ENCODE measurements at places on chromosomes 16 and 17.

GRCh38 chr17:21157586-21158370, 31.0 kb downstream of the DHRS7B start:
- no peak for DNase-seq

- peak; percentile 71 for DNase-seq
Observed at GRCh38 chr16:67514382-67514828, 14.2 kb upstream of the RIPOR1 start.

- no peak for DNase-seq
Observed at GRCh38 chr17:78879635-78880186, 23.3 kb downstream of the CEP295NL start.

DNA sequence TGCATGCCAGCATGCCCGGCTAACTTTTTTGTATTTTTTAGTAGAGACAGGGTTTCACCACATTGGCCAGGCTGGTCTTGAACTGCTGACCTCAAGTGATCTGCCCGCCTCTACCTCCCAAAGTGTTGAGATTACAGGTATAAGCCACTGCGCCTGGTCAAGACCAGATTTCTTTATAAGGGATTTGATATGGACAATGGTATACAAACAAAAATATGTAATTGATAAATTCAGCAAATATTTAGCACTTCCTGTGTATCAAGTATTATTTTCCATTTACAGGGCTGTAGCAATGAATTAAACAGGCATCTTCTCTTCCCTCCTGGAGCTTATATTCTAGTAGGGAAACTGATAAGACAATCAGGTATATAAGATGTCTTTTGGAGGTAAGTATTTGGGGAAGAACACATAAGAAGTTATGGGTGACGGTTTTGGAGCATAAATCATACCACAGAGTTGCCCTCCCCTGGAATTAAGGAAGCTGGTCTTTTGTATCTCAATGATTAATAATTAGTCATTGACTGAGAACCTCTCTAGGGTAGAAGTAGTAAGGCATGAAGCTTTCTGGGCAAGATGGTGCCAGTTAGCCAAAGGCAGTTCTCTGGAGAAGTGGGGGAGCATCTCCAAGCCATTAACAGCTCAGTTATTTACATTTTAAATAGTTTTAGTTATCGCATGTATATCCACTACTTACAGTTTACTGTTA, 35.8 kb downstream of the TANC2 start:
- DNase-seq, result peak; percentile 38

DNA sequence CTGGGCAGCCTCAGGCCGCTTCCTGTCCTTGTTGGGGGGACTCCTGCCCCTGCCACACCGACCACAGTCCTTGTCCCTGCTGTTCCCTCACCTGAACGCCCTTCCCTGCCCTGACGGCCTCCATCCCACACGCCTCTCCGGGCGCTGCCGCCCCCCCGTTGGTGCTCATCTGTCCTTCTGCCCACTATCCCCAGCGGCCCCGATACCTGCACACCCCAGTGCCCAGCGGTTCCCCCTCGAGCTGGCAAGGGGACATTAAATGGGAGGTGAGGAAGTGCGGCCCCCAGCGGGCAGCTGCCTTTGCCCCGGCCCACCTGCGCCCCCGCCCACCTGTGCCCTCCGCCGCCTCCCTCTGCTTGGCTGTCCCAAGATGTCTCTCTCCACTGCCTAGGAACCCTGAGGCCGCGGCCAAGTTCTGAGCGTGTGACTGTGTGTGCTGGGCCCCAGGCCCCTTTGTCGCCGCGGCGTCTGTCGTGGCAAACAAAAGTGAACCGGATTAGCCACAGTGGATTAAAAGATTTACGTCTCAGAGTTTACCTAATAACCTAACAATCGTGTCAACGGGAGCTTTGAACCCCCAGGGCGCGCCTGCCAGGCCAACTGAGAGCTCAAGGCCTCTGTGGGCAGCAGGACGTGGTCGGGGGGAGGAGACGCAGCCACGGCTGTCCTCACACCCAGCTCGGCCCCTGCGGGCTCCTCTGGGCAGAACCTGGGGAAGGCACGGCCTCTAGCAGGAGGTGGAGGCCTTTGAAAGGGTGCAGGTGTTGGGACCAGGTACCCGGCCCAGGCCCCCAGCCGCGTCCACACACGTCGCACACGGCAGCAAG, 7.6 kb upstream of the AXIN1 start:
- DNase-seq, result no peak

- no peak for DNase-seq
Observed at GRCh38 chr16:67259705-67260104, 10.9 kb downstream of the SLC9A5 start.

GRCh38 chr16:53515259-53515658, 12.2 kb upstream of the AKTIP start:
- peak; percentile 38 for DNase-seq

GRCh38 chr17:54021418-54021817, 198.7 kb downstream of the KIF2B start:
- no peak for DNase-seq

- DNase-seq, result no peak
Observed at GRCh38 chr17:81832608-81833159, 407 bp downstream of the MCRIP1 start.

DNA sequence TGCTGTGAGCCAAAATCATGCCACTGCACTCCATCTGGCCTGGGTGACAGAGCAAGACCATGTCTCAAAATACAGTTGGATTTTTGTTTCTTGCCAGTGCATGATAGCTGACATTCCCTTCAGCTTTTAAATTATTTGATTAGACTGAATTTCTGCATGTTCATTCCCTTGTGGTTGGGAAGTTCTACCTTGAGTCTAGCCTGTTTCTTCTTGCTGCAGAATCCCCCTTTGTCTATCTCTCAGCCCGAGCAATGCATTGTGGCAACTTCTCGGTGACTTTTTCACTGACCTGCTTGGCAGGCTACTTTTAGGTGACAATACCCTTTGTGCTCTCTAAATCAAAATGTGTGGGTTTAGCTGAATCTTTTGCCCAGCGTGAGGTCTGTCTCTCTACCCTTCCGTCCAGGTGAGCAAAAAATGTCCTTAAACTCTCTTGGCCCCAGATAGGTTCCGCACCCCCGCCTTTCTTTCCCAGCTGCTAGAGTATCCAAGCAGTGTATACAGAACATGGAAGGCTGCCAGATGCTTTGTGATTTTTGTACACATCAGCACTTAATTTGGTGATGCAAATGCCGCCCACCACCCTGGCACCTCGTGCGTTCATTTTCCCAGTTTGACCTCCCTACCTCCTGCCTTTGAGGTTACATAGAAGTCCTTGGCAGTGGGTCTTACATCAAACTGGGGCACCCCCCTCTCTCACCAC, 130.2 kb downstream of the ABCC6 start:
- no peak for DNase-seq

GRCh38 chr16:70298988-70299938, at the start of gene DDX19B:
Gene DDX19B, plus strand, starts transcription at chr16:70299186. Its CDS starts 112 bp downstream, at chr16:70299298.
- DNase-seq, result peak; percentile 37

- peak; percentile 26 for DNase-seq
Observed at GRCh38 chr17:55284001-55284884, 19.5 kb downstream of the HLF start.

GRCh38 chr17:2878751-2879254, 82.6 kb downstream of the RAP1GAP2 start:
- no peak for DNase-seq

- DNase-seq, result no peak
Observed at GRCh38 chr16:79293836-79294460, 306.6 kb downstream of the MAF start.

GRCh38 chr17:27345141-27345904, 51.4 kb downstream of the WSB1 start:
- DNase-seq, result no peak

DNA sequence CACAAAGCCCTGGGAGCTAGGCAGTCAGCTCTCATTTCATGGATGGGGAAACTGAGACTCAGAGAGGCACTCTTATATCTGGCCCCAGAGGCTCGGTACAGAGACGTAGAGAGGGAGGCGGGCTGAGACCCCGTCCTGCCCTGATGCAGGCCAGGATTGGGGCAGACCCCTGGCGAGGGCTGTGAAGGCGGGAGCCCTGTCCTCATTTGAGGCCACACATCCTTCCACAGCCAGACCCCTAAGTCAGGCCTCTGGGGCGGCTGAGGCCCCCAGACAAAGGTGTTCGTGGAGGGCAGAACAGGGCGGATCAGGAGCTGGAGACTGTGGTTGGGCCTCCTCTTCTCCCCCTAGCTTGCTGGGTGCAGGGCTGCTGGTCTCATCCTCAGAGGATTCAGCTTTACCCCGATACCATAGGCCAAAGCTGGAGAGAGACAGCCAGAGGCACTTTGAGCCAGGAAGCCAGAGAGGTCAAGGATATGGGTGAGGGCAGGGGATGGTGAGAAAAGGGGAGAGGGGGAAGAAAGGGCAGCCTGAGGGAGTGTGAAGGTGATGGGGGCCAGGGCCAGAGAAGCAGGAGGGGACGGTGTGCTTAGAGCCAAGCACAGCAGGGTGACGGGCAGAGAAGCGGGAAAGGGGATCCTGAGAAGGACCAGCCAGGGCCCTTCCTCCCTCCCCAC, 805 bp upstream of the SCARF1 start:
- DNase-seq, result no peak

DNA sequence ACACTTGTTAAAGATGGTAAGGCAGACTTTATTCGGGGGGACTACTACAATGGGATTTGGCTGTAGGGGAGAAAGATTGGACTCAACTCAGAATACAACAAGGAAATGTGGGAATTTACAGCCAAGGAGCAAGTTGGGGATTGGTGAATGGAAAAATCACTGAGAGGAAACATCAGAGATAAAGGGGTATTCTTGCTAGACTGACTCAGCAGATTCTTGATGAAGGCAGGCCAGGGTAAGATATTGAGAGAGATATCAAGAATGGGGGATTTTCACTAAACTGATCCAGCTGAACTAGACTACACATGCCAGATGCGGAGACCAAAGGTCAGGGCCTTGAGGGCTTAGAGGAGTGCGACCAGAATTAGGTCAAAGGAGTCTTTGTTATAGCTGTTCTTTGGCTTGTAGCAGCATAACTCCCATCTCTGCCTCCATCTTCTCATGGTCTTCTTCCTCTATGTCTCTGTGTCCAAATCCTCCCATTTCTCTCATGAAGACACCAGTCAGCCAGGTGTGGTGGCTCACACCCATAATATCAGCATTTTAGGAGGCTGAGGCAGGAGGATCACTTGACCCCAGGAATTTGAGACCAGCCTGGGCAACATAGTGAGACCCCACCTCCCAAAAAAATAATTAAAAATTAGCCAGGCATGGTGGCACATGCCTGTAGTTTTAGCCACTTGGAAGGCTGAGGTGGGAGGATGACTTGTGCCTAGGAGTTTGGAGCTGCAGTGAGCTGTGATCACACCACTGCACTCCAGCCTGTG, 17.3 kb downstream of the CHD9NB start:
- DNase-seq, result no peak

DNA sequence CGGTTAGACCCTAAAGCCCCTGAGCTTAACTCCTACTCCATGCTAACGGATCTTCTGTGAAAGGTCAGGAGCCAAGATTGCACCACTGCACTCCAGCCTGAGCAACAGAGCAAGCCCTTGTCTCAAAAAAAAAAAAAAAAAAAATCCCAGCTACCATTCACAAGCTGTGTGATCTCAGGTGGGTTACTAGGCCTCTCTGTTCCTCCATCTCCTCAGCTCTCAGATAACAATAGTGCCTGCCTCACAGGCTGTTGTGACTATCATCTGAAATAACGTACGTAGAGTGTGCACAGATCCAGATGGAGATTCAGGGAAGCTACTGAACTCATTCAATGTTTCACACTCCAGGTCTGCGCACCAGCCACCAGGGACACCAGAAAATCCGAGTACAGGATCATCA, 57.8 kb downstream of the C16orf95 start:
- no peak for DNase-seq

DNA sequence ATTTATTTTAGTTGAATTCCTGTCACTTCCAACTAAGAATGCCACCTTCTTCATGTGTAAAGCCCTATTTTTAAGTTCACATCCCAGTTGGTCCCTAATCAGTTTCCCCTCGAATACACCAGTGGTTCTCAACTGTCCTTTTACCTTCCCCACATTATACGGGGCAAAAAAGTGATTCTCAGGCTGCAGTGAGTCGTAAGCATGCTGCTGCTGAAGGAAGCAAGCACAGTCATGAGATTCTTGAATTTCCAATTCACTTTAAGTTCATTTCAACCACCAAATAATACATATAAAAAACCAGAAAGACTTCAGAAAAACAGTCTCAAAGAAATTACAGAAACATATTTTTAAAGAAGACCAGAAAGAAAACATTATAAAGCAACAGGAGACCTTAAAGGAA, 47.9 kb downstream of the UBE2G1 start:
- no peak for DNase-seq

- DNase-seq, result peak; percentile 6
Observed at GRCh38 chr16:88505405-88506082, 52.5 kb downstream of the ZFPM1 start.

GRCh38 chr17:33272438-33272837, 20.7 kb downstream of the ASIC2 start:
- DNase-seq, result no peak

GRCh38 chr17:32519228-32520103, 32.7 kb downstream of the CDK5R1 start:
- no peak for DNase-seq

DNA sequence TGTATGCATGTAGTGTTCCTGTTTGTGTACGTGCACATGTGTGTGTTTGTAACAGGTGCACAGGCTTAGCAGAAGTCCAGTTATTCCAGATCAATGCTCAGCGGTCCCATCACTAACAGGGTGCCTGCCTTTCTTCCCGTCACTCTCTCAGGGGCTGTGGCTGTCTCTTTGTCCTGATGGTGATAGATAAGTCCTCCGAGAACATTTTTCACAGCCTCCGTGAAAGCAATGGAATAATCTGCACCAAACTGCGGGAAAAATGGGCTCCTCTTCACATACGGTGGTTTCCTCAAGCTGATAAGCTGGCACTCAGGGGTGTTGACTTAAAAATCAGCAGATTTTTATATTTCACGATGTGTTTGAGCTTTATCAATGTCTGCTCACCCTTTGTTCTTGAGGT, 342.3 kb downstream of the TMEM114 start:
- no peak for DNase-seq

DNA sequence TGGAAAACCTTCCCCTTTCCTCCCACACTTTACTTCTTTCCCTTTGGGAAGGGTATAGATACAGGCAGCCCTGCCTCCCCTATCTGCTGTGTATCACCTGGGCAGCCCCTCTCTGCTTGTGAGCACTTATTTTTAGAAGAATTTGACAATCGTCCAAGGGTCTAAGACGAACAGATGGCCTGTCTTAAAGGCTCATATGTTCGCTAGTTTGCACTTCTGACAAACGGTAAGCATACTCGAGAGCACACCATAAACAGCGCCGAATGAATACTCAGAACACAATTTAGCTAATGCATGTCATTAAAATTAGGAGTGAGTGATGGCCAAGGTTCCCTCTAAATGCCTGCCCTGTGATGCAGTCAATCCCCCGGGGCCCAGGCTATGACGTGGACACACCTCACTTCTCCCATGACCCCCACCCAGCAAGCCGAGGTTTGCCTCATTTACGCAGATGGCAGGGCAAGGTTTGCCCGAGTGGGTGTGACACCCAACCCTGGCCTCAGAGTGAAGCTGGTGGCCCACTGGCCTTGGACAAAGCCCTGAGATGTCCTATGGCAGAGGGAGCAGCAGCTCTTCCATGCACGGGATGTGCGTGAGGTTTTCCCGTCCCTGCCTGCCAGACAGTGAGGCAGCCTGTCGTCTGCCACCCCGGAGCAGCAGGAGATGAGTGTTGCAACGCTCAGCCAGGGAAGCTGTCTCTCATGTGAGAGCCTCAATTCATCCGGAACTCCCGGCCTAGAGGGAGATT, 125.2 kb downstream of the C16orf78 start:
- DNase-seq, result no peak

GRCh38 chr17:1736348-1737281, 6.1 kb upstream of the SERPINF2 start:
- peak; percentile 77 for DNase-seq

- no peak for DNase-seq
Observed at GRCh38 chr17:1329745-1330343, 50.4 kb downstream of the TRARG1 start.

GRCh38 chr17:77741109-77741508, 217.4 kb upstream of the TNRC6C start:
- DNase-seq, result no peak
